ENCODE measurements at places on chromosomes 2 and 18.

- no peak for DNase-seq
Measured at GRCh38 chr2:9760902-9761228, 82.4 kb upstream of the TAF1B start.

DNA sequence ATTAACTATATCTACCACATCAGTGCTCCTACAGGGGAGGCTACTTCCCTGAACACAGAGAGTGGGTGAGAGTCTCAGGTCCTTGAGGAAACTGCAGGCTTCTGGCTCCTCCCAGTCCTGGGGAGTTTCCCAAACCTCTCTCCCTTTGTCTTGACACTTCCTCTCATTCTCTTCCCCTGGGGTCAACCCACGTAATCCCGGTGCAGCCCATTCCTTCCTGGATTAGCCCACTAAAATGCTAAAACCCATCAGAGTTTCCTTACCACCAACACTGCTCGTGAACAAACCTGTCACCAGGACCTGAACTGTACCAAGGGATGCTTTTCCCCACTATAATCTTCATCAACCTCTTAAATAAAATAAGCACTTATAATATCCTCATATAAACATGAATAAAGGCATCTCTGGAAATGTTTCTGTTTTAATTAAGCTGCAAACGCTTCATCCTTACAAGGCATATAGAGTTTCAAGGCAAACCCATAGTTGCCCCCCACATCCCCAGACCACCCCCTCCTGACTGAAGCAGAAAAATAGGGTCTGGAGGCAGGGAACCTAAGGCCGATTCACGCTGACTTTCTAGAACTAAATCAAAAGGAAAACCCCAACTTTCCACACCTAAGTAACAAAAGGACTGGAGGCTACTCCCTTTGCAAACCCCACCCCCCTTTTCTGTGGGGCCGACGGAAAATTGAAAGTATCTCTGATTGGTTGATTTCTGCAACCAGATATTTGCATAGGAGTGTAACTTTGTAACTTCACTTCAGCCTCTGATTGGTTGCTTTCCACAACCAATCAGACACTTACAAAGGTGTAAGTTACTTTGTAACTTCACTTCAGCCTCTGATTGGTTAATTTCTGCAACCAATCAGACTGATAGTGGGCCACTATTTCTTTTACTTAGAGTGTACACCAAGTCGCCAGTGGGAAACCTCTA is 19.0 kb downstream of the TMSB10 start:
- DNase-seq = peak; percentile 51

GRCh38 chr2:106972782-106973181 is 86.8 kb upstream of the ST6GAL2 start:
- no peak for DNase-seq

- DNase-seq = no peak
Measured at GRCh38 chr2:161367675-161368074, 48.4 kb upstream of the TBR1 start.

DNA sequence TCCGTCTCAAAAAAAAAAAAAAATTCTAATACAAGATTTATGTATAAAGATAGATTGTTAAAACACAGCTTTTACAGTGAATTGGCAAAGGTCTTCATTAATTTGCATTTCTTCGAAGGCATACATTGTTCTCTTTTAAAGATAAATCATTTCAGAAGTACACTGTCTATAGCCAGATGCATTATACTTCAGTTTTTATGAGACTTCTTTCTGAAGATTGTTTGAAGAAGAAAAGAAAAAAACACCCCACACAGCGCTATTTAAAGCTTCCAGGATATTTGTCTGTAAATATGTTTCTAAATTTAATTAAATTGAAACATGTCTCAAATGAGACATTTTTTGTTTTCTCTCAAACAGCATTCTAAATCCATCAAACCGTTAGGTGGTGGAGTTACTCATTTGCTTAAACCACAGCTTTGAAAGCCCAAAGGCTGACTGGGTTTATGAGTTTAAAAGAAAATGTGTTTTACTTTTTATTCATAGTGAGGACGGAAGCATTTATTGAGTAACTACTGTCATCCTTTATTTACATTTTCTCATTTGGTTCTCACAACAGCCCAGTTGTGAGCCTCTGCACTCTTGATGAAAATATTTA is 42.4 kb upstream of the C1GALT1C1L start:
- no peak for DNase-seq

All from H7 (cell line).